Activated CD8-positive, alpha-beta memory T cell treated with anti-CD3 and anti-CD28 coated beads for 1 hour (primary cell): ENCODE measurements at places on chromosomes 2 and 18.

DNA sequence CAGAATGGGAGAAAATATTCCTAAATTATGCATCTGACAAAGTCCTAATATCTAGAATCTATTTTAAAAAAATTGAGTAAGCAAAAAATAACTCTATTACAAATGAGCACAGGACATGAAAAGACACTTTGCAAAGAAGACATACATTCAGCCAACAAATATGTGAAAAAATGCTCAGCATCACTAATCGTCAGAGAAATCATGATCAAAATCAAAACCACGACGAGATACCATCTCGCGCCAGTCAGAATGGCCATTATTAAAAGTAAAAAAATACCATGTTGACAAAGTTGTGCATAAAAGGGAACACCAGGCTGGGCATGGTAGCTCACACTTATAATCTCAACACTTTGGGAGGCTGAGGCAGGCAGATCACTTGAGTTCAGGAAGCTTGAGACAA, 63.5 kb downstream of the EVA1A start:
- DNase-seq: no peak

DNA sequence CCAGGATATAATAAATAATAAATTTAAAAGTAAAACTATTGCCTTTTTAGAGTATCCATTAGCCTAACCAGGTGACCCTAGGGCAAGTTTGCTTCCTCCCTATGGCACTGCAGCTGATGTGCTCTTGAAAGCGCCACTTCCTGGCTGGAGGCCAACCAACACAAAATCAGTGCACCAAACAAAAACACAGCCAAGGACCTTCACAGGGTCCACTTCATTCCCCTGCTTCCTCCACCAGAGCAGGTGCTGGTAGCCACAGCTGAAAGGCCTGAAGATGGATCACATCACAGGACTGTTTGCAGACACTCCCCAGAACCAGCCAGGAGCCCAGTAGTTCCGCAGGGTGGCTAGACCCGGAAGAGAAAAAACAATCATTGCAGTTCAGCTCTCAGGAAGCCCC, 108.8 kb downstream of the TWIST2 start:
- no peak for DNase-seq

DNA sequence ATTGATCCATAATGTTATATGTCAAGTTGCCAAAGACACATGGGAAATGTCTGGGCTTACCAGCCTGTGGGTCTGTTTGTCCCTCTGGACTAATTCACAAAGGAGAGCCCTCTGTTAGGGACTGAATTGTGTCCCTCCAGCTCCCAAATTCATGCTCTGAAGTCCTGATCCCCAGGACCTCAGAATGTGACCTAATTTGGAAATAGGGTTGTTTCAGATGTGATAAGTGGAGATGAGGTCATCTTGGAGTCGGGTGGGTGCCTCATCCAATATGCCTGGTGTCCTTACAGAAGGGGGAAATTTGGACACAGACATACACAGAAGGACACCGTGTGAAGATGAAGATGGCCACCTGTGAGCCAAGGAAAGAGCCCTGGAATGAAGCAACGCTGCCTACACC, 41.4 kb upstream of the ROCK2 start:
- no peak for DNase-seq

GRCh38 chr2:12501469-12502158, 215.1 kb upstream of the TRIB2 start:
- DNase-seq: no peak

- DNase-seq: no peak
These were observed 10.2 kb upstream of the ATRAID start for GRCh38 chr2:27201675-27202074.

GRCh38 chr2:127626917-127627739, 18.8 kb upstream of the GPR17 start:
- no peak for DNase-seq

DNA sequence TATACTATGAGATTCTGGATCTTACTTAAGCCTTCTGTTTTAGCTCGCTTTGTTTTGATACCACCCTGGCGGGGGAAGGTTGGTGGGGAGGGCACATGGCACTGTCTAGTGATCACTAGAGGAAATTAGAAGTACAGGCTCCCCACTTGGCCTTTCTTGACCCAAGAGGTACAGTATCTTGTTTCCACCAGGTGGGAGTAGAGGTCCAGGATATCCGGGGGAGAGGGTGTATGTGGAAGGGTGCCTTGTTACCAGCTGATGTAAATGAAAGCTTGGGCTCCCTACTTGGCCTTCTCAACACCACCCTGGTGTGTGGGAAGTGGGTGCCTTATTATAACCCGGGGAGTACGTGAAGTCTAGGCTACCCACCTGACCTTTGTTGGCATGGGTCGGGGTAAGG, 7.5 kb downstream of the GALNT1 start:
- no peak for DNase-seq

DNA sequence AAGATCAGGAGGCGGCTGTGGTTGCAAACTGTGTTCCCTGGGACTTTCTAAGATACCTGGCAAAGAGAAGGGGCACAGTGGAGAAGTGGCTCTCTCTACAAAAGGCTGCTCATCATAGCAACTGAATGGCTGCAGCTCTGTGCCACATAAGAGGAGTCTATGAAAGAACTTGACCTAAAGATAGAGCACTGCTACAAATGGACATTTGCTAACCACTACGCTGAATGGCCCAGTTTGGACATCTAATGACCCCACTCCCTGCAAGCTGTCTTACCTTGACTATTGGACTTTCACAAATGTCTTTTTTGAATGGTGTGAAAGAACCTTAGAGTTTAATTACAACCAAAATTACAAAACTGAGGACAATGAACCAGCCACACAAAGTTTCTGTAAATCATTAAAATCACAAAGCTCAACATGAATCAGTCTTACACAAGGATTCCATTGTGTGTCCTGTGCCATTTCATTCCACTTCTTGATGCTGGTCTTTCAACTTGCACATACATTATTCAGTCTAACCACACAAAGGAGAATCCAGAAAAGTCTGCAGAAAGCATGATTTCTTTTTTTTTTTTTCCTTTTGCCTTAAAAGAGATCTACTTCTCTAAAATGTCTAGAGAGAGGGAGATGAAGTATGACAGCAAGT, 154.0 kb downstream of the LAMA1 start:
- no peak for DNase-seq

- no peak for DNase-seq
These were observed 33.9 kb downstream of the FN1 start for GRCh38 chr2:215401896-215402379.

GRCh38 chr18:28068207-28068606, 108.7 kb downstream of the CDH2 start:
- no peak for DNase-seq

DNA sequence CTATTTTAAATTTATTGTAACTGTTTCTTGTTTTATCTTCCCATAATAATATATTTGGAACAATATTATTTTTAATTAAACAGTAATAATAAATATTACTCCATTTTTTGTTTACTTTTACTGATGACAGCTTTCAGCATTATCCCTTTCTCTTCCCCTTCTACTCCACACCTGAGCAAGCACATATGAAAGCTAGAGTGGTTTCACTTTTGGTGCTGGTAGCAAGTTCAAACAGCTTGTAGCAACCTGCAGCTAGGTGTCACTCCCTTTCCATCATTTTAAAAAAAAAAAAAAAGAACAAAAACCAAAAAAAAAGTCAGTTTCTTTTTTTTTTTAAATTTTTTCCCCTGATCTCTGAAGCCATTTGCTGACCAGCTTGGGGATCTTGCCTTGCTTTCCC, 801.8 kb downstream of the CCDC85A start:
- DNase-seq: no peak

DNA sequence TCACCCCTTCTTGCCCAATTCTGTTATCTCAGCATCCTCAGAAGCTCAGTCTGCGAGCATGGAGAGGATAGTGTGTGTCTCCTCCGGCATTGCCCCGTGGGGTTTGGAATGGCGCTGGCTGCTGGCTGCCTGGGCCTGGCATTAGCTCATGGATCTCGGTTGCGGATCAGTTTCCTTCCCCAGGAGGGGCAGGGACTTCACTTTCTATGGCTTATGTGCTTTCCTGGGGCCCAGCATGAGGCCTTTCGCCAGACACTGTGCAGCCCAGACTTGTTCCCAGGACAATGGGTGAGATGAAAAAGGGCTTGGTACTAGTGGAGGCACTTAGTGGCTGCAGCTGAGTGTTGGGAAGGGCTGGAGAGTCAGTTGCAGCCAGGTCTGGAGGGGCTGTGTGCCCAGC, 143.3 kb downstream of the GLI2 start:
- DNase-seq: no peak

DNA sequence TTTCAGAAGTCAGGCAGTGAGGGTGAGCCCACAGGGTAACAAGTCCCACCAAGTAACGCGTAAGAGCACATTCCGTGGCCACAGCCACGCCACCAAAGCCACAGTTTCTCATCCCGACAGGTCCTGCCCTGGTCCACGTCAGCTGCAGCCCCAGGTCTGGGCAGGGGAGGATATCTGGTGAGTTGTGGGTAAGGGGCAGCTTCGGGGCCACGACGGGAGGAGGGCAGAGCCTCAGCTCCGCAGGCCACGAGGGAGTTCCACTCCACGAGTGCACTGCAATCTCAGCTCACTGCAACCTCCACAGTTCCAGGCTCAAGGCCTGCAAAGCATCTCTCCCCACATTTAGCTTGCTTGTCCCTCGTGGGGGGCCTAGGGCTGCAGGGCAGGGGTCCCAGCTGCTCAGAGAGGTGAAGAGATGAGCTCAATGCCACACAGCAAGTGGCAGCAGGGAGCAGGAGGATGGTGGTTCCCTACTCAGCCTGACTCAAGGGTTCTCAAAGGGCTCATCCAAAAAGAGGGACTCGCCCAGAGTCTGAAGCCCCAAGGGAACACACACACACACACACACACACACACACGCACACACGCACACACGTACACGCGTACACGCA, 12.5 kb downstream of the SNORC start:
- DNase-seq: no peak

- DNase-seq: no peak
These were observed at the start of gene LAMA1 for GRCh38 chr18:7117390-7118355. Gene LAMA1, minus strand, starts transcription at chr18:7117797. Its CDS starts 77 bp downstream, at chr18:7117720.

DNA sequence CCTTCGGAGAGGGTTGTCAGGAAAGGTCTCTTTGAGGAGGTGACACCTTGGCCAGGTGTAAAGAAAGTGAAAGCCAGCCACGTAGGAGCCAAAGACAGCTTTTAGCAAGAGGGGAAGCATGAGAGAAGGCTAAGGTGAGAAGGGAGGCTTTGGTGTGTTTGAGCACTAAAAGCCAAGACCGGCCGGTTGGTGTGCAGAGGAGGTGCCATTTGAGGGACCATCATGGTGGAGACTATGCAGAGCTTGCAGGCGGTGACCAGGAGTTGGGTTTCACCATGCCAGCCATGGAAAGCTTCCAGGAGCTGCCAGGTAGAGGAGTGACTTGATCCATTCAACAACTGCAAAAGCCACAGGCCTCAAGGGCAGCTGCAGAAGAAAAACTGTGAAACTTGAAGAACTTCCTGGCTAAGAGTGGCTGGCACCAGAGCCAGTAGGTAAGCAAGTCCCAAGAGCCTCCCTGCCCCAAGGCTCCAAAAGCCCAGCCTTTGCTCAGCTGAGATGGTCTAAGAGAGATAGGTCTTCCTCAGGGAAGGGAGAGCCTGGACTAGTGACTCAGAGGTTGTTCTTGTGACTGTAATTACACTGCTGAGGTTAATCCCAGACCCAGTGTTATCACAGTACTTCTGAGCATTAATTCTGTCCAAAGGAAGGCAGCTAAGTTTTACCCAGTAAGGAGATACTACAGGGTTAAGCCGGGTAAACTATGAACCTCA, 319.0 kb downstream of the BCL11A start:
- no peak for DNase-seq
